Fibroblast of villous mesenchyme (primary cell): ENCODE measurements at places on chromosomes 4 and X.

DNA sequence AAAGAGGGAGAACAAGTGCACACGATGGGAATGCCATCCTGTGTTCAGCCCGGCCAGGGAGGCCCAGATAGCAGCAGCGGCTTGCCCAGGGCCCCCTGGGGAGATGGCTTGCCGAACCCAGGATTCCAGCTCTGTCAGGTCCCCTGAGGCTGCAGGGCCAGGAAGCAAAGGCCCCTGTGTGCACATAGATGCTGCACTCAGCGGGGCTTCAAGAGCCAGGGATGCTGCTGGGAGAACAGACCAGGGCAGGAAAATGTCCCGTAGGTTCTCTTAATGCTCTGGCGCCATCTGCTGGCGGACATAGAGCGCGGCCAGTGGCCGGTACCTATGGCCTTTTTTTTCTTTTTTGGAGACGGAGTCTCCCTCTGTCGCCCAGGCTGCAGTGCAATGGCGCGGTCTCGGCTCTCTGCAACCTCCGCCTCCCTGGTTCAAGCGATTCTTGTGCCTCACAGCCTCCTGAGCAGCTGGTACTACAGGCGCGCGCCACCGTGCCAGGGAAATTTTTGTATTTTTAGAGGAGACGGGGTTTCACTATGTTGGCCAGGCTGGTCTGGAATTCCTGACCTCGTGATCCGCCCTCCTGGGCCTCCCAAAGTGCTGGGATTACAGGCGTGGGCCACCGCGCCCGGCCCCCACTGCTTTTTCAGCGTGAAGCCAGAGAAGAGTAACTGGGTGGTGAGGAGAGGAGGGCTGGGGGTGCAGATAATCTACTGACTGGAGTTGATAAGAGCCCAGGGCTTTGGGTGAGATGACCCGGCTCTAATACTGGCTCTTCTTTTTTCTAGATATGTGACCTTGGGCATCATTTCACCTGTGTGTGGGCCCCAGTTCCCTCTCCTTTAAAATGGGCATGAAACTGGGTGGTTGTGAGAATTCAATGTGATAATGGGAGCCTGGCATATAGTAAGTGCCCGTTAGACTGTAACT lies 22.5 kb downstream of the MED28 start:
- DNase-seq: peak; percentile 70

GRCh38 chr4:4256799-4257198 lies 8.8 kb upstream of the TMEM128 start:
- DNase-seq: no peak

- no peak for DNase-seq
Measured at GRCh38 chr4:83170952-83171399, 56.4 kb upstream of the PLAC8 start.

DNA sequence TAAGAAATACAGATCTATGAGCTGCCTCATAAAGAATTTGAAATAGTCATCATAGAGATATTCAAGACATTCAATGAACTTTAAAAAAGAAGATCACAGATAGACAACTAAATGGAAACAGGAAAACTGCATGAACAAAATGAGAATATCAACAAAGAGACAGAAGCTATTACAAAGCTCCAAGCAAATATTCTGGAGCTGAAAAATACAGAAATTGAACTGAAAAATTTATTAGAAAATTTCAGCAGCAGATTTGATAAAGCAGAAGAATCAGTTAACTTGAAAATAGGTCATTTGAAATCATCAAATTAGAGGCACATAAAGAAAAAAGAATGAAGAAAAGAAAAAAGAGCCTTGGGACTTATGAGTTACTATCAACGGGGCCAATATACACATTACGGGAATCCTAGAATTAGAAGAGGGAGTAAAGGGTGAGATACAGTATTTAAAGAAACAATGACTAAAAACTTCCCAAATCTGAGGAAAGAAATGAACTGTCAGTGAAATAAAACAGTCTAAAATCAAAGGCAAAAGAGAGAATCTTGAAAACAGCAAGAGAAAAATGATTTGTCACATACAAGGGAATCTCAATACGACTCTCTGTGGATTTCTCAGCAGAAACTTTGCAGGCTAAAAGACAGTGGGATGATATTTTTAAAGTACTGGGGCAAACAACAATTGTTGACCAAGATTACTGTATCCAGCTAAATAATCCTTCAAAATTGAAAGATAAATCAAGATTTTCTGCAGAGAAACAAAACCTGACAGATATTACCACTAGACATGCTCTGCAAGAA lies 641.6 kb downstream of the ANKRD50 start:
- DNase-seq: no peak

- peak; percentile 85 for DNase-seq
Measured at GRCh38 chrX:45824471-45824870, 623.8 kb upstream of the DIPK2B start.

- DNase-seq: no peak
Measured at GRCh38 chrX:20542072-20542471, 275.4 kb upstream of the RPS6KA3 start.
